ENCODE measurements at places on chromosomes 4 and X.

DNA sequence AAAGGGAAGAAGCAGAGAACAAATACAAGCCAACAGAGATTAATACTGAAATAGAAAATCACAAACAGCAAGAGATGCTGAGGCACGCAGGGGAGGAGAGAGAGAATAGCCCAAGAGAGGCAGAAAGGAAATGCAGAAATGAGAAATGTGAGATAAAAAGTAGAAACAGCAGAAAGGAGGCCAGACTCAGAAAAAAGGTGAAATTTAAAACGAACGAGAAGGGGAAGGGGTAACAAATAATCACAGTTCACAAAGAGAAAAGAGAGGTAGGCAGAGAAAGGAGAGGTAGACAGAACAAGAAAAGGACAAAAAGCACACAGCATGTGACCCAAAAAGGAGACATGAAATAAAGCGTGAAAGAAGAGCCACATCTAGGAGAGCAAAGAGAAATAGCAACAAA, 264.4 kb downstream of the CHIC1 start:
- no peaks in the 10 kb centered on the region for H3K27me3 ChIP-seq
- no peaks in the 10 kb centered on the region for H3K36me3 ChIP-seq
- no peak for DNase-seq
- no peaks in the 10 kb centered on the region for H3K4me1 ChIP-seq

GRCh38 chr4:116942315-116942714, 143.1 kb downstream of the TRAM1L1 start:
- DNase-seq, result no peak
- no peaks in the 10 kb centered on the region for H3K36me3 ChIP-seq
- H3K27ac ChIP-seq, result no peak overlapping the region
- no peak overlapping the region for H3K4me3 ChIP-seq

GRCh38 chrX:31272472-31272775, 200.6 kb upstream of the FTHL17 start:
- H3K27ac ChIP-seq, result no peak overlapping the region
- no peaks in the 10 kb centered on the region for H3K4me1 ChIP-seq
- no peak overlapping the region for H3K4me3 ChIP-seq
- peaks cover 3% of the 10 kb centered on the region for H3K27me3 ChIP-seq
- no peak for DNase-seq

DNA sequence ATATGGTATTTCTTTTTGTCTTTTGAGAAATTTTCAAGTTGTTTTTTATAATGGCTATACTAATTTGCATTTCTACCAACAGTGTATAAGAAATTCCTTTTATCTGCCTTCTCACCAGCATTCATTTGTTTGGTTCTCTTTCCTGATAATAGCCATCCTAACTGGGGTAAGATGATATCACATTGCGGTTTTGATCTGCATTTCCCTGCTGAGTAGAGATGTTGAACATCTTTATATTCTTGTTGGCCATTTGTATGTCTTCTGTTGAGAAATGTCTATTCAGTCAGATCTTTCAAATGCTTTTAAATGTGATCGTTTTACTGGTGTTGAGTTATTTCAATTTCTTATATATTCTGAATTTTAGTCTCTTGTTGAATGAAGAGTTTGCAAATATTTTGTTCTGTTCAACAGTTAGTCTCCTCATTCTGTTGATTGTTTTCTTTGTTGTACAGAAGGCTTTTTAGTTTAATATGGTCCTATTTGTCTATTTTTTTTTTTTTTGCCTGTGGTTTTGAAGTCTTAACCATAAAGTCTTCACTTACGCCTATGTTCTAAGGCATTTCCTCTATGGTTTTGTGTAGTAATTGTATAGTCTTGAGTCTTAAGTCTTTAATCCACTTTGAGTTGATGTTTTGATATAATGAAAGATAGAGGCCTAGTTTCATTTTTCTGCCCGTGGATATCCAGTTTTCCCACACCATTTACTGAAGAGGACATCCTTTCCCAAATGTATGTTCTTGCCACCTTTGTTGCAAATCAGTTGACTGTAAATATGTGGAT, 1566.9 kb downstream of the STIM2 start:
- no peaks in the 10 kb centered on the region for H3K36me3 ChIP-seq
- H3K27me3 ChIP-seq, result no peaks in the 10 kb centered on the region
- H3K4me3 ChIP-seq, result no peak overlapping the region
- no peak overlapping the region for H3K27ac ChIP-seq
- no peak for DNase-seq

- no peak overlapping the region for H3K27ac ChIP-seq
- peaks cover 36% of the 10 kb centered on the region for H3K36me3 ChIP-seq
- H3K4me1 ChIP-seq, result no peaks in the 10 kb centered on the region
- no peak for DNase-seq
- no peaks in the 10 kb centered on the region for H3K27me3 ChIP-seq
- no peak overlapping the region for H3K4me3 ChIP-seq
Measured at GRCh38 chr4:25755911-25756310, 100.3 kb downstream of the SLC34A2 start.

- H3K27ac ChIP-seq, result no peak overlapping the region
- no peak overlapping the region for H3K4me3 ChIP-seq
- no peaks in the 10 kb centered on the region for H3K36me3 ChIP-seq
- H3K27me3 ChIP-seq, result peaks cover 2% of the 10 kb centered on the region
- H3K4me1 ChIP-seq, result peaks cover 12% of the 10 kb centered on the region
Measured at GRCh38 chrX:41005445-41005992, 79.7 kb upstream of the USP9X start.

DNA sequence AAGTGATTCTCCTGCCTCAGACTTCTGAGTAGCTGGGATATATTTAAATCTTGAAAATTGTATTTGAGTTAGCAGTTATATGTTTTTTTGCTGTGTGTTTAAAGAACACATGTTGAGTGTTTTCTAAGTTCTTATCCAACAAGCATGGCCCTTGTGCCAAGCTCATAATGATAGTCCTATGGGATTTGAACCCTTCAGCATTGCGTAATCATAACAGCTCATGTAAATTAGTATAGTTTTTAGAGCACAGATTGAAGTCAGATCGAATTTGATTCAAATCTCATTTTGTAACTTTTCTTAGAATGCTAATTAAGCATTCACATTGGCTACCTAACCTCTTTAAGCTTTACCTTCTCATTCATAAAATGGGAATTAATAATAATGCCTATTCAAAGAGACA, 12.2 kb downstream of the FAM149A start:
- no peak for DNase-seq
- H3K4me1 ChIP-seq, result no peaks in the 10 kb centered on the region
- no peak overlapping the region for H3K4me3 ChIP-seq
- peaks cover 5% of the 10 kb centered on the region for H3K27me3 ChIP-seq
- H3K27ac ChIP-seq, result no peak overlapping the region
- H3K36me3 ChIP-seq, result no peaks in the 10 kb centered on the region

- peak overlapping the region; percentile 90 for H3K27ac ChIP-seq
- H3K36me3 ChIP-seq, result peaks cover 16% of the 10 kb centered on the region
- H3K4me3 ChIP-seq, result peak overlapping the region; percentile 84
- no peaks in the 10 kb centered on the region for H3K27me3 ChIP-seq
- peaks cover 19% of the 10 kb centered on the region for H3K4me1 ChIP-seq
Measured at GRCh38 chrX:135295944-135296305, 13.4 kb upstream of the ETDC start.

- no peaks in the 10 kb centered on the region for H3K4me1 ChIP-seq
- H3K4me3 ChIP-seq, result no peak overlapping the region
- H3K27me3 ChIP-seq, result no peaks in the 10 kb centered on the region
- DNase-seq, result no peak
- no peak overlapping the region for H3K27ac ChIP-seq
- no peaks in the 10 kb centered on the region for H3K36me3 ChIP-seq
Measured at GRCh38 chr4:65538571-65538970, 131.7 kb downstream of the EPHA5 start.

- H3K27me3 ChIP-seq, result no peaks in the 10 kb centered on the region
- peaks cover 8% of the 10 kb centered on the region for H3K4me1 ChIP-seq
- H3K4me3 ChIP-seq, result no peak overlapping the region
- H3K36me3 ChIP-seq, result peaks cover 18% of the 10 kb centered on the region
- no peak overlapping the region for H3K27ac ChIP-seq
- no peak for DNase-seq
Measured at GRCh38 chrX:136215559-136215958, 35.6 kb downstream of the MAP7D3 start.

GRCh38 chrX:10011261-10011931, 44.2 kb downstream of the CLDN34 start:
- H3K27ac ChIP-seq, result peak overlapping the region; percentile 63
- no peak overlapping the region for H3K4me3 ChIP-seq
- no peaks in the 10 kb centered on the region for H3K36me3 ChIP-seq
- H3K27me3 ChIP-seq, result peaks cover 7% of the 10 kb centered on the region

- no peaks in the 10 kb centered on the region for H3K27me3 ChIP-seq
- no peak overlapping the region for H3K27ac ChIP-seq
- no peak overlapping the region for H3K4me3 ChIP-seq
- H3K36me3 ChIP-seq, result peaks cover 4% of the 10 kb centered on the region
Measured at GRCh38 chr4:152357206-152357605, 178.7 kb downstream of the FBXW7 start.

DNA sequence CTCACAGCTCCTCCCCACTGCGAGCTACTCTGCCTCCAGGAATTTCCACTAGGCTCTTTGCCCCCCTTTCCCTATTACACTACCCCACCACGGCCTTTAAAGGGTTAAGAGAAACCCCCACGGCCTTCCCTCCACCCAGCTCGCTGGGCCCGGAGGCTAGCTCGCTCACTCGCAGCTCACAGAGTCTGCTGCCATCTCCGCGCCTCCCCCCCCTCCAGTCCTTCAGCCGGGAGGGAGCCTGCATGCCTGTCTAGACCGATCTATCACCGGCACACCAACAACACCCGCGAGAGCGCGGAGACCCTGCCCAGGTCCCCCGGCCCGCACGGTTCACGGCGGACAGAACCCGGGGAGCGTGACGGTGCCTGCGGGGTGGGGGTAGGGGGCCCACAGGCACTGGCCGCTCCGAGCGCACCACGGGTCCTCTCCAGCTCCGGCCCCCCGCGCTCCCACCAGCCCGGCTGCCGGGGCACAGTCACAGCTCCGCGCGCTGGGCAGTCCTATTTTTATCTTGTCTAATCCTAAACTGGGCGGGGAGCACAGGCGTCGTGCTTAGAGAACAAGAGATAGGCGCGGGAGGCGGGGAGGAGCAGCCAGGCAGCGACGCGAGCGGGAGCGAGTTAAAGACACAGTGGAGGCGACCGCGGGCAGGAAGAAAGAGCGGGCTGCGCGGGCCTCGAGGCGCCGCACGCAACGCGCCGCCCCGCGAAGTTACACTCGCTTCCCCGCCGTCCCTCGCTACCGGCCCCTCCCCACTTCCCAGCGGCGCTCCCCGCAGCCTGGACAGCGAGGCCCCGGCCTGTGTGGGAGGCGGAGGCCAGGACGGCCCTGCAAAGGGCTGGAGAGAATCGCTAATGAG, 3.5 kb downstream of the BCOR start:
- peak overlapping the region; percentile 92 for H3K4me3 ChIP-seq
- peaks cover 24% of the 10 kb centered on the region for H3K36me3 ChIP-seq
- H3K27me3 ChIP-seq, result no peaks in the 10 kb centered on the region
- peak overlapping the region; percentile 85 for H3K27ac ChIP-seq
- peaks cover 36% of the 10 kb centered on the region for H3K4me1 ChIP-seq
- DNase-seq, result peak; percentile 57

GRCh38 chr4:41380511-41381157, 123.9 kb downstream of the UCHL1 start:
- no peaks in the 10 kb centered on the region for H3K36me3 ChIP-seq
- no peak overlapping the region for H3K4me3 ChIP-seq
- DNase-seq, result no peak
- H3K27me3 ChIP-seq, result no peaks in the 10 kb centered on the region

GRCh38 chr4:64479338-64479737, 70.1 kb upstream of the TECRL start:
- no peaks in the 10 kb centered on the region for H3K4me1 ChIP-seq
- DNase-seq, result no peak
- no peaks in the 10 kb centered on the region for H3K36me3 ChIP-seq
- no peak overlapping the region for H3K4me3 ChIP-seq
- no peak overlapping the region for H3K27ac ChIP-seq

DNA sequence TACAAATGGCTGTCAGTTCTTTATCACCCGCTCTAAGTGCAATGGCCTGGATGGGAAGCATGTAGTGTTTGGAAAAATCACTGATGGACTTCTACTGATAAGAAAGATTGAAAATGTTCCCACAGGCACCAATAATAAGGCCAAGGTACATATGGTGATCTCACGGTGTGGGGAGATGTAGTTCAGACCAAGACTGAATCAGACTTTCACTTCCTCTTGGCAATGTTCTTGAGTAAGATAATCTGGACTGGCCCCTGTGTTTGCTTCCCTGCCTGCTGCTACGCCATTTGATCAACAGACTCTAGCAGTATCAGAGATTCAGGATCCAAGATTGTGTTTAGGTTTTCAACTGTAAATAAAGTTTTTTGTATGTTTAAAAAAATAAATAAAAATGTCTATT, 682.2 kb upstream of the AMOT start:
- H3K27ac ChIP-seq, result no peak overlapping the region
- no peaks in the 10 kb centered on the region for H3K4me1 ChIP-seq
- no peaks in the 10 kb centered on the region for H3K27me3 ChIP-seq
- DNase-seq, result no peak
- no peak overlapping the region for H3K4me3 ChIP-seq

GRCh38 chr4:138161351-138161750, 80.8 kb downstream of the SLC7A11 start:
- DNase-seq, result no peak
- H3K4me3 ChIP-seq, result no peak overlapping the region
- H3K36me3 ChIP-seq, result no peaks in the 10 kb centered on the region
- no peaks in the 10 kb centered on the region for H3K4me1 ChIP-seq
- no peaks in the 10 kb centered on the region for H3K27me3 ChIP-seq

GRCh38 chrX:15188039-15188438, 81.8 kb downstream of the ASB9 start:
- H3K27ac ChIP-seq, result no peak overlapping the region
- H3K27me3 ChIP-seq, result peaks cover 12% of the 10 kb centered on the region
- no peak overlapping the region for H3K4me3 ChIP-seq
- DNase-seq, result no peak
- no peaks in the 10 kb centered on the region for H3K36me3 ChIP-seq
- H3K4me1 ChIP-seq, result no peaks in the 10 kb centered on the region

DNA sequence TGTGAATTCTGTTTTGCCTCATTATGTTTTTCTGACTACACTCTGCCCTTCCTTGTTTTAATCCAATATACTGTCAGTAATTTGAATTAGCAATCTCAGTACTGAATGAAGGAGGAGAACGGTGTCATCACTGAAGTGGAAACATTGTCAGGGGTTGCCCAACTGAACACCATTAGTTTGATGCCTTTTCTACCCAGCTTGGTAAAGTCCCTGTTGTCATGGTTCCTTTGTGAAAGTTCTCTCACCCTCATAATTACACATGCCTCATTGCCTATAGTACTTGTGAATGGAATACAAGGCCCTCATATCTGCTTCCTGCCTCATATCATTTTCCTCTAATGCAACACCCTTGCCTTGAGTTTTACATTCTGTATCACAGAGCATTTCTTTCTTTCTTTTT, 76.9 kb downstream of the RRAGB start:
- no peaks in the 10 kb centered on the region for H3K4me1 ChIP-seq
- H3K27me3 ChIP-seq, result no peaks in the 10 kb centered on the region
- H3K4me3 ChIP-seq, result no peak overlapping the region
- DNase-seq, result no peak
- H3K27ac ChIP-seq, result no peak overlapping the region

- no peaks in the 10 kb centered on the region for H3K27me3 ChIP-seq
- H3K27ac ChIP-seq, result peak overlapping the region; percentile 75
- H3K4me3 ChIP-seq, result peak overlapping the region; percentile 50
- peaks cover 7% of the 10 kb centered on the region for H3K4me1 ChIP-seq
Measured at GRCh38 chr4:150828159-150828558, 186.9 kb downstream of the LRBA start.

GRCh38 chr4:1413204-1413663, 7.0 kb upstream of the NKX1-1 start:
- H3K27ac ChIP-seq, result no peak overlapping the region
- no peaks in the 10 kb centered on the region for H3K36me3 ChIP-seq
- peaks cover 26% of the 10 kb centered on the region for H3K27me3 ChIP-seq

- no peak for DNase-seq
- H3K27me3 ChIP-seq, result no peaks in the 10 kb centered on the region
- no peaks in the 10 kb centered on the region for H3K4me1 ChIP-seq
- H3K36me3 ChIP-seq, result no peaks in the 10 kb centered on the region
Measured at GRCh38 chr4:69124941-69125340, 28.7 kb downstream of the UGT2B7 start.

Measured in activated CD8-positive, alpha-beta T cell treated with anti-CD3 and anti-CD28 coated beads, Interleukin-2, amount 10 ng/mL, durations not matched to agents 7 days and 5 days (primary cell).